ENCODE measurements at places on chromosomes 11 and 22.

GRCh38 chr22:35308480-35309021 is 8.9 kb downstream of the TOM1 start:
- no peak for DNase-seq

- no peak for DNase-seq
These were observed 46.5 kb upstream of the THY1 start for GRCh38 chr11:119469506-119469905.

DNA sequence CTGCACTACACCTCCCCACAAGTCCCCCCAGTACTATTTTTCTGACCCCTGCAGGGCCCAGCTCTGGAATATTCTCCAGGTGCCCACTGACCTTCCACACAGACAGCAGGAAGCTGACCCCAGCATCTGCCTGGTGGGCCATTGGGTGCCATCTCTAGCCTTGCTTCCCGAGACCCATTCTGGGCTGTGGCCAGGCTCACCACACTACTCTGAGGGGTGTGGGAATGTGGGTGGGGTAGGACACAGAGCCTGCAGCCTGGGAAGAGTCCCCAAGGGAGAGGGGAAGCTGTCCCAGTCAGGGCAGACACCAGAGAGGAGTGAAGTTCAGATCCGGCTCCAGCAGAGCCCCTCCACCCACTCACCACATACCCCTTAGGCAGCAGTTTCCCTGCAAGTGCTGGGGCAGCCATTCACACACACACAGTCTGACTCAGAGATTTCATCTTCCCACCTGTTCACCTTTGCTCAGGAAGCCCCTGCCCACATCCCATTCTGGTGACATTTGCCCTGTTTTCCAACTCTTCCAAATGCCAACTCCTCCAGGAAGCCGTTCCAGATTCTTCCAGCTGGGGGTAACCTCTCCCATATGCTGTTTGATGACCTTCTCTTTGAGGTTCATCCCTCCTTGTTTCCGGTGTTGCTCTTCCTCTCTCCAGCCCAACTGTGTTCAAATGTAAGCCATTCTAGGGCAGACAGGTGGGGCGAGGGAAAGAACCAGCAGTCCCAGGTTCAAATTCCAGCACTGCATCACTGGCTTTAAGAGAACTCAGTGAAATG is 1.9 kb downstream of the SLCO2B1 start:
- DNase-seq = no peak

- no peak for DNase-seq
These were observed 860 bp downstream of the TMEM184B start for GRCh38 chr22:38271927-38272372.

- DNase-seq = no peak
These were observed 154.6 kb downstream of the MAML2 start for GRCh38 chr11:96188243-96189006.

DNA sequence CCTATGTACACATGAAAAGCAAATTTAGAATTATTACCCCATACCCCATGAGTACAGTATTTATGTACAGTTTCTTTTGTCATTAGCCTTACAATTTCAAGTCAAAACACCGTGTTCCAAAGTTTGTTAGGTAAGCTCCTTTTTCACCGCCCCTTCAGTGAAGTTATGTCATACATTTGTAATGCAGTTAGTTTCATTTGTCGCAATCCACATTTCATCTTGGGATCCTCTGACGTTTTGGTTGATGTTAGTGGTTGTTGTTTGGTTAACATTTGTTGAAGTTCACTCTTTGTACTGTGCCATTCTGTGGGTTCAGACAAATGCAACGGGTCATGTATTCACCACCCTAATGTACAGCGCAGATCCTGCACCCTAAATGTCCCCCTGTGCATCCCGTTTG is 45.2 kb downstream of the ARHGEF12 start:
- DNase-seq = no peak

- no peak for DNase-seq
These were observed 166.7 kb downstream of the FAT3 start for GRCh38 chr11:92391364-92391763.

GRCh38 chr11:8361206-8361605 is 97.5 kb upstream of the LMO1 start:
- DNase-seq = no peak

GRCh38 chr11:85809863-85810262 is 1.1 kb downstream of the SYTL2 start:
- no peak for DNase-seq

DNA sequence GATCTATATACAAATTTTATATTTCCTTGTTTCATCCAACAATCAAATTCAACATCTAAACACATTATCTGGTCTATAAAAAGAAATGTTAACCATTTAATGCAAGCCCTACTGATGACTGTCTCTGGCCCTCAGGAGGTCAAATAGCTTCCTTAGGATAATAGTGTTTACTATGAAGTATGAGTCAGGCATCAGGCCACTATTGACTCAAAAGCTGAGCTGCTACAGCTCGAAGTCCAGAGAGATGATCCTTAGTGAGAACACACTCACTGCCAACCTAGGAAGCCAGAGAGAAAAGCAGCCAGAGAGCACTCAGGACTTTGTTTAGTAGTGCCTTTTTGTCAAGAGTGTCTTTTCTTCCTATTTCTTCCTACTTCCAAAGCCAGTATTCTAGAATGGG is 171.8 kb downstream of the SOX6 start:
- DNase-seq = no peak

DNA sequence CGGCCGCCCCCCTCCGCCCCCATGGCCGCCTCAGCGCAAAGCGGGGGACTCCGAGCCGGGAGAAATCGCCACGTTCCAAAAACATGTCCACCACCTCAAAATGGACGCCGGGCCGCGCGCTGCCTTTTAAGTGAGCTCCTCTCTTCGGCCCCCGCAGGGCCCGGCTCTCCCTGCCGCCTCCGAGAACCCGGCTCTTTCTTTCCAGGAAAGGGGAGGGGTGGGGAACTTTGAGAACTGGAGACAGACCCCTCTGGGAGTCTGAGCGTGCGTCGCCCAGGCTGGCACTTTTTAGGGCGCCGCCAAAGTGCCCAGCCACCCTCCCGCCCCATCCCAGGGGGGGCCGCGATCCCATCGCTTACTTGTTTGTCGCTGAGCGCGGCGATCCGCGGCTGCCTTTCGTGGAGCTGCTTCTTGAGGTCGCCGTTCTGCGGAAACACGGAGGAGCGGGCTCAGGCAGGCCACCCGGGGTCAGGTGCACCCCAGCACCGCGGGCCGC is 1.6 kb downstream of the PHF21B start:
- no peak for DNase-seq

GRCh38 chr11:123585706-123586105 is 68.7 kb downstream of the SCN3B start:
- DNase-seq = no peak

DNA sequence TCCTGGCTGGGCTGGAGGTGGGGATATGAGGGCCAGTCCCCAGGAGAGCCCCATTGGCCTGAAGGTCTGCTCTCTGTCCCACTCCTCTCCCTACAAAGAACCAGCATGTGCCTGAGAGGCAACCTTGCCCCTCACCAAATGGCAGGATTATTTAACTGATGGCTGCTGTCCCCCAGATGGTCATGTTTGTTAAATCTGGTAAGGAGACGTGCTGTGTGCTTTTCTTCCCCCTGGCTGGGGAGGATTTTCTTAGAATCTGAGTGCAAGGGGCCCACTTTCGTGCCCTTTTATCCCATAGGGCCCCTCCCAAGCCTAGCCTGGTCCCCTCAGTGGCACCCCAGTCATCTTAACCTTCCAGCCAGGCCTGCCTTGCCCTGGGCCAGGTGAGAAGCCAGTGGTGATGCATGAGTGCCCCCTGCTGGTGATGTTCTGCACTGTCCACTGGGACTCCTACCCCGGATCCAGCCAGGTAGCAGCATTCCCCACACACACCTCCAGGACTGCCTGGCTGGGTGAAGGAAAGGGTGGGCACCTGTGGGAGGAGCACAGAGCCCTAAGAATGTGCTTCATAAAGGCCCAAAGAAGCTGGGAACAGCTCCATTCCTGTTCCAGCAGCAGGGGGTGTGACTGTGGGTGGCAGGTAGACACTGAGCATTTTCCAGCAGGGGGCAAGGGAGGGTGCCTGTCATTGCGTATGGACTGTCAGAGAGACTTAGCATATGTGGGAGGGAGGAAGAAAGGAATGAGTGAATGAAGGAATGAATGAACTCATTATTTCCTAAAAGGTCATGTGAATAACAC is 28.9 kb downstream of the MFNG start:
- DNase-seq = peak; percentile 48

DNA sequence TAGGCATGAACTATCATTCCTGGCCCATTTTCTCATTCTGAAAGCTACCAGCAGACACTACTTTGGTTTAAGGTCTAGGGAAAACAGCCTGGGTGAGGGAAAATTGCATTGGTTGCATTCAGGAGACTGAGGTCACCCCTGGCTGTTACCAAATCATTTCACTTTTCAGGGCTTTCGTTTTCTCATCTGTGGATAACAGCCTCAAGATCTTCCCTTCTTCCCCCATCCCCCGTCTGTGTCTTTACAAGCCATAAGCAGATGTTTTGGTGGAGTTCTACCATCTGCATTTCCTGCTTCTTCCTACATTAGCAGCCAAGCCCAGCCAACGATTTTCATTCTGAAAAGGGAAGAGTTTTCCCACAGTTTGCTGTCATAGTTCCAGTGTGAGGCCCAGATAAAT is 130.4 kb downstream of the HIPK3 start:
- DNase-seq = no peak

GRCh38 chr11:122816761-122817520 is 21.4 kb upstream of the CRTAM start:
- no peak for DNase-seq

- DNase-seq = no peak
These were observed 757.2 kb downstream of the BRD1 start for GRCh38 chr22:49070501-49070900.

GRCh38 chr11:24965748-24966147 is 468.9 kb downstream of the LUZP2 start:
- no peak for DNase-seq

DNA sequence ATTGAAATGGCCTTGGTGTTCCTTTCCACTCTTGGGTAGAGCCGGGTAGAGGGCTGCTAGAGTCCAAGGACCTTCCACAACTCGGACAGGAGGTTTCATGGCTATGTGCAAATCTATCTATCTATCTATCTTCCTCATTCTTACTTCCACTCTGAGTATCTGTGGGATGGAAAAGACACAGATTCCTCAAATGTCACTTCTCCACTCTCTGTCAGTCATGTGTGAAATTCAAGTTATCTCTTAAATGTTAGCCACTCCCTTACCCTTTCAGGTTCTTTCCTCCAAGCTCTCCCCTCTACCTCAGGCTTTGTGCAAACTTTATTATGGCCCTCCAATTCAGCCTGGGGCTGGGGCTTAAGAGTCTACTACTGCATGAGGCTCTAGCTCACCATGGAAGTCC is 84.3 kb downstream of the GDPD4 start:
- no peak for DNase-seq

DNA sequence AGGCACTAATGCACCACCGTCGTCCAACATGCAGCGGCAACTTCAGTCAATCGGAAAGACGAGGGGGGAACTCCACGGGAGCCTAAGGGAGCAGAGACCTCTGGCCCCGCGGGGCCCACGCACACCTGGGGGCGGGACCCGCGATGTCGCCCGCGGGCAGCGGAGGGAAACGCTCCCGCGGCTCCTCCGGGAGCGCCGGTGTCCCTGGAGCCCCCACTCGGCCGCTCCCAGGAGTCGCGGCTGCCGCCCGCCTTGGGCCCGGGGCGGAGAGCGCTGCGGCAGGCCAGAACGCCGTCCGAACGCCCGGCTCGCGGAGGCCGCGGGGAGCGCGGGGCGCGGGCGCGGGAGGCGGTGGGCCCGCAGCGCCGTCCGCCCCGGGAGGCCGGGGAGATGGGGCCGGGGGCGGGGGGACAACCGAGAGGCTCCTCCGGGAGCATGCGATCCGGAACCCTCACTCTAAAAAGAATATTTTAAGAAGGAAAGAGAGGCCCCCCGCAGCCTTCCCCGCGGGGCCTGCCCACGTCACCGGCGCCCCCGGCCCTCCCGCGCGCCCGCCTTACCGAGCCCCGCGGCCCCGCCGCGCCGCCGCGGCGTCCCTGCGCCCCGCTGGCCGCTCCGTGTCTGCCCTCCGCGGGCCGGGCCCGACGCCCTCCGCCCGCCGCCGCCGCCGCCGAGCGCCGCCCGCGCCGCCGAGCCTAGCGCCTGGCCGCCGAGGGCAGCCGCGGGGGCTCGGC is 86.6 kb upstream of the ARHGAP32 start:
- no peak for DNase-seq

- DNase-seq = no peak
These were observed 76.7 kb downstream of the PPFIBP2 start for GRCh38 chr11:7590529-7590928.

GRCh38 chr11:43922744-43923405 is 19.6 kb upstream of the C11orf96 start:
- DNase-seq = no peak

GRCh38 chr11:19290356-19290755 is 49.6 kb upstream of the E2F8 start:
- no peak for DNase-seq

- no peak for DNase-seq
These were observed 25.2 kb upstream of the MTCH2 start for GRCh38 chr11:47667555-47667954.

DNA sequence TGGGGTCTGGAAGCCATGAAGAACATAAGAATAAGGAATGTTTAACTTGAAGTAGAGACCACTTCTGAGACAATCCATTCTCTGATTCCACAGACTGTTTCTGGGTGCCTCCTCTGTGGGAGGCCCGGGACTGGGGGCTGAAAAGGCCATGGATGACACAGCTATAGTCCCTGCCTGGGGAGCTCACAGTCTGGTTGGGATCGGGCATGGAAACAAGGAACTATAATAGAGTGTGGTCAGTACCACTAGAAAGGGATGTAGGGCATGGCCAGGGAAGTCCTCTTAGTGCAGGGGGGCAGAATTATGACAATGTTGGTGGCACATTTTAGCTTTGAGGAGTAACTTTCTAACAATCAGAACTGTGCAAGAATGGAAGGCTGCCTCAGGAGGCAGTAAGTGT is 9.2 kb upstream of the KCNE3 start:
- DNase-seq = no peak

DNA sequence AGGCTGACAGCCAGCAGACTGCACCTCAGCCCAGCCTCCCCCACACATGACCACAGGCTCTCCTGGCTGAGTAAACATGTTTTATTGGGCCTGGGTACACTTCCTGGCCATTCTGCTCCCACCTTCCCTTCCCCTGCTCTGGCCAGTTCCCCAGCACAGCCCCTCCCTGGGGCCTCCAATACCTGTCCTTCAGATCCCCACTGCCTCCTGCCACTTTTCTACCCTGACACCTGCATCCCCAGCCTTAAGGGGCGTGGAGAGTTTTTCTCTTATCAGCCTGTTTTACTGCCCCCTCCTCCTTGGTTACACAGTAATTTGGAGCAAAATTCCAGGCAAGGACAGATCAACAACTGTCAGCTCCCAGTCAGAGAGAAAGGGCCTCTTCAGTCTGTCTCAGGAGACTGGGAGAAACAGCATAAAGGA is at the start of gene ISX:
Gene ISX, plus strand, starts transcription at position 363 of the 423 bp plus-strand sequence. CDS start 930 bp downstream, outside the sequence.
- DNase-seq = no peak

Measured in stimulated activated CD4-positive, alpha-beta T cell treated with anti-CD3 and anti-CD28 coated beads, TNF-alpha, amount 100 ng/mL, for 1 hour (primary cell).